ENCODE measurements at places on chromosomes 13 and 19.

DNA sequence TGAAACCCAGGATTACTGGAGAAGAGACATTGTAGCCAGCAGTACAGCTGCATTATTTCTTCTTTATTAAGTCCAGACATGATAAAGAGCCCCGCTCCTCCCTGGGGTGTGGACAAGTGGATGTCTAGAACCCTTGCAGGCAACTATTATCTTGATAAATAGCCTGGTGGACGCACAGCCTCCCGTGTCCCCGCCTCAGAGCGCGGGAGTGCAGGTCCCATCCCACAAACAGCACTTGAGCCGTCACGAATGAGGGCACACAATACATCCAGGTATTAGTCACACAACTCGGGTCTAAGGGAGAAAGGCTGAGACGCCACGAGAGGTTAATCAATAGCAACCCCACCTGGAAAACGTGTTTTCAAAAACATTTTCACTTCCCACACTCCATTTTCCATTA, 213.2 kb upstream of the SOX1 start:
- DNase-seq: peak; percentile 94

DNA sequence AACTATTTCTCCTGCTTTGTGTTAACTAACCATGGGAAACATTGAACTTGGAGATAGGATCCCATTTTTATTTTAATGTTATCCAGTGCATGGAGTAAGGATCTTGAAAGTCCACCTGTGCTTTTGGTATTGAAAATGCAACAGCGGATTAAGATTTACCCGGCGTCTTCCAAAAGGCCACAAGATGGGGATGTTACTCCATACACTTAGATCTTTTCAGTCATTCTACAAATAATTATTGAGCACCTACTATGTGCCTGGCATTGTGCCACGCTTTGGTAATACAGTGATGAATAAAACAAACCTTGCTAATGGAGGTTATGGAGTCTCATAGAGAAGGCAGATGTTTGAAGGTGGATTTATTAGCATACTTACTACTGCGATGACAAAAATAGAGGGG, 56.9 kb downstream of the RFC3 start:
- no peak for DNase-seq

- DNase-seq: no peak
Measured at GRCh38 chr13:112374271-112374670, 1.9 kb upstream of the SPACA7 start.

- no peak for DNase-seq
Measured at GRCh38 chr19:29533578-29534544, 8.1 kb downstream of the VSTM2B start.

DNA sequence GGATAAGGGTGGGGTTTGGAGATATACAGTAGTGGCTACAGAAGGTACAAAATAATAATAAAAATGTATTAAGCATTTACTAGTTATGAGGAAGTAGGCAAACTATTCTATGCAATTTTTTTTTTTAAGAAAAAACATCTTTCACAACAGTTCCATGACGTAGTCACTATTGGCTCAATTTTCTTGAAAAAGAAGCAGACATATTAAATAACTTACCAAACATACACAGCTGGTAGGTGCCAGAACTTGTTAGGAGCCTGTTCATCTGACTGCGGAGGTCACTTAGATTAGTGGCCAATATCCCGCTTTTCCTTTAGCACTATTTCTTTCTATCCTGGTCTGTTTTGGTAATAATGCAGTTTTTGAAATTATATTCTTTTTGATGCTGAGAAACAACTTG, 593.5 kb downstream of the KCTD12 start:
- DNase-seq: no peak

- no peak for DNase-seq
Measured at GRCh38 chr13:91072486-91072885, 275.0 kb upstream of the MIR17HG start.

GRCh38 chr19:30888937-30889336, 460.3 kb downstream of the TSHZ3 start:
- DNase-seq: no peak

DNA sequence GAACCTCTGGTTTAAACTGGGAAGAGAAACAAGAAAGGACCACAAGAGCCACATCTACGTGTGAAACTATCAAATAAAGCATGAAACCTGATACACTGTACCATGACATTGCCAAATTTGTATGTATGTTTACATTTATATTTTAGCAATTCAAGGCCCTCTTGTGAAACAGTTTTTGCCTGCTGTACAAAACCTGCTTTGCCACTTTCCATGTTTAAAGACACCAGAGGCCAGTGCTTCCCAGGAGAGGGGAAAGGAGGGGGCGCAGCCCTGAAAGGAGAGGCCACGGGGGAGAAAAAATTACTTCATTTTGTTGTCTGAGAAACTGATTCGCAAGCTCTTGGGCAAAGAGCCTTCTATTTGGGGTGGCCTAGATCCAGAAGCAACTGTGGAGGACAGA, 124.8 kb downstream of the DCLK1 start:
- peak; percentile 46 for DNase-seq

DNA sequence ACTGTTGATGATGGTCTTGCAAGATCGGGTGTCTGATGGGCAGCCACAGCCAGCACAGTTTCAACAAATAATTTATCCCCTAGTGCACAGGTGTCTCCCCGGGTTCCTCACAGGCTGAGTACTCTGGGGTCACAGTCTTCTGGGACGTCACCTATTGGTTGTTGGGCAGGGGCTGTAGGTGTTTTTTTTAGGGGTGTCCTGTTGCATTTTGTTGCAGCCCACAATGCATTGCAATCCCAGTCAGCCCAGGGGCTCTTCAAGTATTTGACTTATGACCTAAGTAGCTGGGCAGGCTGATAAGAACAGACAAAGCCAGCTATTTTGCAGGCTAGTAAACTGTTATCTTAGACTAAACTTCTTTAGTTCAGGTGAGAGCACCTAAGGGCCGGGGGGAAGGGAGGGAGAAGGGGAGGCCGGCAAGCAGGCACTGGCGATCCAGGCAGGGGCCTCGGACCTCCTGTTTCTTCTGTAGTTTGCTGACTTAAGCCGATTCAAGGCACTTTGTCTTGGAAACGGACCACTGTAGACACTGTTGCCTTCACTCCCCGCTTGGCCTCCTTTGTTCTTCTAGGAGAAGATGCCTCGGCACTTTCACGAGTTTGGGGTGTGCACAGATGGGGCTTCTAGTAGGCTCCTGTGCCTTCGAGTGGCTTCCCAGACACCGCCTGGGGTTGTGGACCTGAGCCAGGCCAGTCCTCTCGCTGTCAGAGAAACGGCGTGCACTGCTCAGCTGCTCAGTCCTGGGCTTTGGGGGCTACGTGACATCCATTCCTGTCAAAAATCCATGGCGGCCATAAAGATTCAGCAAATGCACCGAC, 33.9 kb upstream of the GRTP1 start:
- no peak for DNase-seq

DNA sequence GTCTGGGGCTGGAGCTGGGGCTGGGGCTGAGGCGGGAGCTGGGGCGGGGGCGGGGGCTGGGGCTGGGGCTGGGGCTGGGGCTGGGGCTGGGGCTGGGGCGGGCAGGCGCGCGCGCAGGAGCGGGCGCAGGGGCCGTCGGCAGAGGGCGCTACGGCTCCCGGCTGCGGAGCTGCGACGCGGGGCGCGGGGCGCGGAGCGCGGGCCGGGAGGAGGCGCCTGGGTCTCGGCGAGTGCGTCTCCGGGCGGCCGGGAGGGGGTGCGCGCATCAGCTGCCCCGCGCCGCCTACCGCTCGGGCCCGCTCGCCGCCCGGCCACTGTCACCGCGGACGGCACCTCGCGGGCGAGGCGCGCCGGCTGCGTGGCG, 422 bp upstream of the MTUS2 start:
- DNase-seq: peak; percentile 10

DNA sequence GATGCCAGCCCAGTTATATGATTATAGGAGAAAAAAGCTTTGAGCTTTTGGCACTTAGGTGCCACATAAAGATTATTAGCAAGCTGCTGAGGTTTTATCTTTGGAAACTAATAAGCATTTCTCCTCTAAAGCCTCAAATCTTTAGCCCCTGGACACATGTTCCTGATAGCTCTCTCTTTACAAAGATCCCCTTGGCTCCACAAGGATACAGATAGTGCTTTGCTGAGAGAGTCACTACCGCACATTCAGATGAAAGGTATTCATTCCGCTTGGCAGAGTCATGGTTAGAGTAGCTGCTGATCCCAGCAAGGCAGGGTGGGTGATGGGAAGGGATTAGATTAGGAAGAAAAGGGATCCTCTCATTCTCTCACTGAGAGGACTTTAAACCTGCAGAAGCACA, 28.2 kb upstream of the PSG7 start:
- no peak for DNase-seq

DNA sequence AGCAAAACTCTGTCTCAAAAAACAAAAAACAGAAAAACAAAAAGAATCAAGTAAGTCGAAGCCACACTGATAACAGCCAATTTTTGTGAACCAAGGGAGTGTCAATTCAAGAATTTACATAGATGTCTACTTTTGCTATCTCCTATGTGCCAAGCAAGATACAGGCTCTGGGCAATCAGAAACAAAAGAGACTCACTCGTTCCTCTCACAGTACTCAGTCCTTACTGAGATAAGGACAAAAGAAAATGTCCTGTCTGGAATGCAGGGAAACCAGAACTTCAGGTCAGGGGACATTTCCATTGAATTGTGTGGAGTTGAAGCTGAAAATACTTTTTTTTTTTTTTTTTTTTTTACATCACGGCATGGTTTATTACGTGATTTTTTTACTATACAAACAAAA, 53.0 kb downstream of the NLRP12 start:
- no peak for DNase-seq

DNA sequence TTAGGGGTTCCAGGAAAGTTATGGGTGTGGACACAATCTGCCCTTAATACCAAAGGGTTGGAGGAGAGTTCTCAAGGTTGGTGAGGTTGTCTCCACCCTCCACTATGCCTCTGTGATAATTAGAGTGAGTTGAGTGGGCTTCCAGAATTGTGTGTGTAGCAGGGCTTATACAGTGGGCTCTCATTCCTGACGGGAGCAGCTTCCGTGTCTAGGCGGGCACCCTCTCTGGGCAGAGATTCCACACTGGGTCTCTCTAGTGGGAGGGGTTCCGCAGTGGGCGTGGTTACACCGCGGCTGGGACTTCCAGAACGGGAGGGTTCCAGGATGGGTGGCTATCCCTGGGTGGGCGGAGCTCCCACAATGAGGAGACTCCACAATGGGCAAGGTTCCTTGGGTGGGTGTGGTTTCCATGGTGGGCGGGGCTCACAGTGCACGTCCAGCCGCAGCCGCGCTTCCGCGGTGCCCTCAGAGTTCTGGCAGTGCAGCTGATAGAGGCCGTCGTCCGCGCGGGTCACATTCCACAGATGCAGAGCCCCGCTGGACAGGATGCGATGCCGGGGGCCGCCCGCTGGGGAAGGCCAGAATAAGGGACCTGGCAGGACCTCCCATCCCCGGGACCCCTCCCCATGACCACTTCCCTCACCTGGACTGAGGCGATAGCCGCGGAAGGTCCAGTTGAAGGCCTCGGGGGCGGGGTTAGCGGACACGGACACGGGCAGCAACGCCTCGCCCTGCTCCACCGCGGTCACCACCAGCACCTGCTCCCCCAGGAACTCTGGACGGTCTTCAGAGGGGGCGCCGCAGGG, 8.4 kb downstream of the NPHS1 start:
- no peak for DNase-seq

GRCh38 chr19:9296336-9296735, 13.3 kb downstream of the ZNF699 start:
- no peak for DNase-seq

GRCh38 chr13:45084515-45084914, 35.8 kb upstream of the GTF2F2 start:
- DNase-seq: no peak

- peak; percentile 14 for DNase-seq
Measured at GRCh38 chr13:44311011-44311780, 62.4 kb upstream of the SERP2 start.

- no peak for DNase-seq
Measured at GRCh38 chr13:66778461-66778860, 451.7 kb downstream of the PCDH9 start.

- DNase-seq: no peak
Measured at GRCh38 chr19:49468199-49468598, 5.8 kb upstream of the FLT3LG start.

- no peak for DNase-seq
Measured at GRCh38 chr13:21208652-21209154, 32.2 kb downstream of the MRPL57 start.

DNA sequence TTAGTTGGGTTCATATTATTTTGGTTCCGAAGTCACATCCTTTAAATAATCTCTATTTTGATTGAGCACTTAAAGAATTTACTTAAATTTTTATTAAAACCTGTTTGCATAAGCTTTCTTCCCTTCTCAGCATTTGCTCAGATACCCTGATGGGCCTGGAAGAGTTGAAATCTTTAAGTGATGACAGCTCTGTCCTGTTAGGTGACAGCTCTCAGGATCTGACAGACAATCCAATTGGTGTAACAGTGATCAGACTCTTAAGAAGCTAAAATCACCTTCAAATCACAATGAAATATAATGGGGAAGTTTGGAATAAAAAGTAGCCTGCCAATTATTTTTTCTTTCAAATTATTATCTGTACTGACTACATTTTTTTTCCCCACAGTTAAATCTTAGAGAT, 284.4 kb downstream of the LMO7 start:
- DNase-seq: no peak

DNA sequence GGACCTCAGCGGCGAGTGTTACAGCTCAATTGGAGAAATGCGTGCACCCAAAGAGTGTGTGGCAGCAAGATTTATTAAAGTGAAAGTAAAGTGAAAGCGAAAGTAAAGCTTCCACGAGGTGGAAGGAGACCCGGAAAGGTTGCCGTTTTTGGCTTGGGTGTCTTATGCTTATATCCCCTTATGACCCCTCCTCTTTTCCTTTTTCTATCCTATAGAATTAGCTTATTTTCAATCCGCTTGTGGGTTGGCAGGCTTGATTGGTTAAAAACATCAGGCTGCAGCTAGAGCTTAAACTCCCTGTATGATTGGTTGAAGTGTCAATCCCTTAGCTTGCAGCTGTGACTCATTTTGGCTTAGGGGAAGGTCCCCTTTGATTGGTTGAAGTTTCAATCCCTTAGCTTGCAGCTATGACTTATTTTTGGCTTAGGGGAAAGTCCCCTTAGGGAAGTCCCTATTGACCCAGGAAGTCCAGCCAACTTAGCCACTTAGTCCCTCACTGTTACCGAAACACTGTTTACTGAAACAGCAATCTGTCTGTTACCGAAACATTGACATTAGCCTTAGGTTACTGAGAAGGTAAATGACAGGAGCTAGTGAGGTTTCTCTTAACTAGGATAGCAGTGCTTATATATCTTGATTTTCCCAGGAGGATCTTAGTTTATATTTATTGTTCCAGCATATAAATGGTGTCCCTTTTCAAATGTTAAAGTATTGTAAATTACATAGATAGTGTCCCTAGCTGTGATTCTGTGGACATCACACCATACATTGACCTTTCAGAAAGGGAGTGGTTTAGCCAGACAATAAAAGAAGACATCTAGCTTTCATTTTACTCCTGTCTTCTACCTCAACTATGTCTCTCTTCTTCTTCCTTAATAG, 575.8 kb downstream of the DACH1 start:
- peak; percentile 27 for DNase-seq

- no peak for DNase-seq
Measured at GRCh38 chr13:94880463-94880862, 168.1 kb upstream of the SOX21 start.

All from NCI-H2081 (cell line).